Cerebellar cortex (tissue), 1 donor: ENCODE measurements at places on chromosomes 2 and 18.

GRCh38 chr18:33733376-33733775 is 155.4 kb downstream of the ASXL3 start:
- DNase-seq = no peak

GRCh38 chr2:26018184-26019055 is 15.5 kb upstream of the RAB10 start:
- DNase-seq = no peak

DNA sequence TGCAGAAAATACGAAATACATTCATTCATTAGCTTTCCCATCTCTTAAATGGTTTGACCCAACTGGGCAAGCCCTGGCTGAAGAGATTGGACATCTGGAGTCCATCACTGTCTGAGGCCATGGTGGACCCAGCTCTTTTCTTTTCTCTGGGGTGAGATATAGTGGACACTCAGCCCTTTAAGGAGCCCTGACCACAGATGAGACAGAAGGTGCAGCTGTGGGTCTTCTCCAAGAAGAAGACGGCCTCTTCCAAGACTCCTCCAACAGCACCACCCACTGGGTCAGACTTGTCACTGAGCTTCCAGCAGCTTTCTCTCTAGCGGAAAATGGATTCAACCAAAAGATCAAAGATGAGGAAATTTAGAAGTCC is 27.2 kb downstream of the TWIST2 start:
- no peak for DNase-seq

DNA sequence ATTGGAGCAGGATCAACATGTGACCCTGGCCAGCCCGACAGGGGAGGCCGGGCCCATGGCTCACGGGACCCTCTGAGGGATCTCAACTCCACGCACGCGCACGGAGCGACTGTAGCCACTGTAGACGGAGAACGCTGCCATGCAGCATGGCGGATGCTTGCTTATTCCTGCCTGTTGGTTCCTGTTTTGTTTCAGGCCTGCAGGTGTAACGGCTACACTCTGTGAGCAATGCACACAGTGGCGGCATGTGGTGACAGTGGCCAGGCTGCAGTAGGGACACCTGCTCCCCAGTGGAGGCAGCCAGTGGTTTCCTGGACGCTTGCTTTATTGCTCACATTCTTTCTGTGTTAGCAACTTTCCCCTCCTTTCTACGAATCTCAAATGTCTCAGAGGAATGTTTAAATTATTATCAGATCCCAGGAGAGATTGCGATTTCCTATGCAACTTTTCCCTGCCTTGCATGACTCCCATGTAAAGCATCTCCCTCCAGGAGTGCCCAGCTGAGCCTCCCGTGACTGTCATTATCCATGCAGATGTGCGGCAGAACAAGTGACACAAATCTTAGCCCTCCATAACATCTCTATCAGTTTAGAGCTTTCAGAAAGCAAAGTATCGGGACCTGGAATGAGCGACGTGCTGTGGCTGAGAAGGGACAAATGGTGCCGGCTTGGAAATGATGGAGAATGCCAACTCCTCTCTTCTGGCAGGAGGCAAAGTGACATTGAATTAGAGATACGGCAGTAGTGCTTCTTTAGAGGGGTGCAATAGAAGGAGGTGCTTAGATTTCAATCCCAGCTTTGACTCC is 209.7 kb downstream of the ASB1 start:
- DNase-seq = no peak

DNA sequence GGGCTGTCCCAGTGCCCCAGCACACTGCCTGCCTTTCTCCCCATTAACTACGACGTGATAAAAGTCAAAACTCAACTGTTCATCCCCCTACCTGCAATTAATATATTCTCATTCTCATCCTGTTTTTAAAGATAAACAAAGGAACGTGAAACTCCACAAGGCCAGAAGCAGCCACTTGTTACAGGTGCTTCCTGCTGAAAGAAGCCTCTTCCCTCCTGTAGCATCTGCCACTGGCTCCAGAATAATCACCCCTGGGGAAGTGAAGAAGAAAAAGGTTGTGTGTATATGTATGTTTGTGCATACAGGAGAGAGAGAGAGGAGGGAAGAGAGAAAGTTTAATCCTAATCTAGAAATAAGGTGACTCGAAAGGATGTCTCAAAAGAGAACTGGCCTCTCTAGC is 27.1 kb downstream of the KIAA2012 start:
- DNase-seq = no peak

GRCh38 chr2:15622614-15623480 is 31.2 kb downstream of the DDX1 start:
- no peak for DNase-seq

DNA sequence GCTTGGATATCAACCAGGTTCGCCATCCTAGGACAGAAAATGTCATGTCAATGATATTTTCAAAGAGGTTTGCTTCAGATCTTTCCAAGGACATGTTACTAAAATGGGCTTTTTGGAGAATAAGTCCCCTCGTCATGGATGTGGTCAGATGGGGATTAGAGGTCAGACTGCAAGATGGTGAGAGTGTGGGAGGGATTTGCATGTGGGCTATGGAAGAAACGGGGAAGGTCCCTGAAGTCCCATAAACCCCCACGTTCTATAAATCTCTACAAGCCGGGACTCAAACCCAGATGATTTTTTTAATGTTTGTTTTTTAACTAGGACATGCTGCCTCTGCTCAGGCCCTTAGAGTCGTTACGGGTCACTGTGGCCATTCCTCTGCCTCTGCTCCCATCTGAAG is 37.7 kb upstream of the IGFBP5 start:
- no peak for DNase-seq

GRCh38 chr2:144377914-144378313 is 142.0 kb downstream of the ZEB2 start:
- no peak for DNase-seq

GRCh38 chr2:239283961-239284795 is 116.6 kb downstream of the HDAC4 start:
- no peak for DNase-seq

DNA sequence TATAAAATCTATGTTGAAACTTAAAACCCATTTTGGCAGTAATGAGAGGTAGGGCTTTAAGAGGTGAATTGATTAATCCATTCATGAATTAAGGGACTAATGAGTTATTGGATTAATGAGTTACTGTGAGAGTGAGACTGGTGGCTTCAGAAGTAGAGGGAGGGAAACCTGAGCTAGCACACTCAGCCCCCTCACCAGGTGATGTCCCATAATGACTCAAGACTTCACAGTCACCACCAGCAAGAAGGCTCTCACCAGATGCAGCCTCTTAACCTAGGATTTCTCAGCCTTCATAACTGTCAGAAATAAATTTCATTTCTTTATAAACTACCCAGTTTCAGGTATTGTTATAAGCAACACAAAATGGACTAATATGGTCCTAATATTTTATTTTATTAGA is 621.7 kb upstream of the ACVR2A start:
- no peak for DNase-seq

- DNase-seq = peak; percentile 7
Measured at GRCh38 chr2:35454966-35455638, 900.5 kb upstream of the CRIM1 start.

DNA sequence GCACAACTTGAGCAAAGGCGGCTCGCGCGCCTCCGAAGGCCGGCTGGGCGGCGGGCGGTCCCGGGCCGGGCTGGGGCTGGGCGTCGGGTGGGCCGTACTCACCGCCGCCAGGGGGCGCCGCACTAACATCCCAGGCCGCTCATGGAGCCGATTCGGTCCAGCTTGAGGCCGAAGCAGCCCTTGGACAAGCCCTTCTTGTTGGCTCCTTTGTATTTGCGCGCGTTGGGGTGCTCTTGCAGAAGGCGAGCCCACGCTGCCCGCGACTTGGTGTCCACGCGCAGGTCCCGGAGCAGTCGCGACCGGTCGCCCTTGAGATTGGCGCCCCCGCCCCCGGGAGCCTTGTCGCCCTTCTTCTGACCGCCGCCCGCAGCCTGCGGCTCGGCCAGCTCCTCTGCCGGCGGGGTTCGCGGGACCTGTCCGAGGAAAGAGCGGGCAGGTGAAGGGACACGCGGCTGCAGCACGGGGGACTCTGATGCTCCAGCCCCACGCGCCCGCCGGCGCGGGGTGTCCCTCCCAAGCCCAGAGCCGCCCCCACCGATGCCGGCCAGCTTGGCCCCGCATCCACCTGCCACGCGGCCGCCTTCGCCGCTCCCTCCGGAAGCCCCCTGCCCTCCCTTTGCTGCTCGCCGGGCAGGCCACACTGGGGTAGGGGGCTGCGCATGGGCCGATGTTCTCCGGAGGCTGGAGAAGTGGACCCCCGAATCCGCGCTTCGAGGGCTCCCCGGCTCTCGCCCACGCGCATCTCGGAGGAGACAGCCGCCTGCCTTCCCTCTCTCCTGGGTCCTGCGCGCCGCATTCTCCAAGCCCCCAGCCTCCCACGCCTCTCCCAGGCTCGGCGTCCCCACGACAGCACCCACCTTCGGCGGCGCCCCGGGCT is 655 bp downstream of the NPPC start:
- DNase-seq = peak; percentile 75

DNA sequence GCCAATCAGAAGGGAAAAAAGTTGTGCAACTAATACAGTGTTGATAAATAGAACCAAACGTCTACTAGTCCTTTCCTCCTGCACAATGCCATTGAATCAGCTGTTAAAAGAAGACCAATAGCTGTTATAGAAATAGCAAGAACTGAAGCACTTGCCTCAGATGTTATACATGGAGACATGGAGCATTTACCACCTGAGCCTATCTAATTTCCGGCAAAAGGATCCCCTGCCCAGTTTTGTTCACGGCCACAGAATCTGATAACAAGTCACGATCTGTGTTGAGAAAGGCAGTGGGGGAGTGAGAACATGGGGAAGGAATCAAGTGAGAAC is 285.4 kb downstream of the ZEB2 start:
- DNase-seq = no peak

DNA sequence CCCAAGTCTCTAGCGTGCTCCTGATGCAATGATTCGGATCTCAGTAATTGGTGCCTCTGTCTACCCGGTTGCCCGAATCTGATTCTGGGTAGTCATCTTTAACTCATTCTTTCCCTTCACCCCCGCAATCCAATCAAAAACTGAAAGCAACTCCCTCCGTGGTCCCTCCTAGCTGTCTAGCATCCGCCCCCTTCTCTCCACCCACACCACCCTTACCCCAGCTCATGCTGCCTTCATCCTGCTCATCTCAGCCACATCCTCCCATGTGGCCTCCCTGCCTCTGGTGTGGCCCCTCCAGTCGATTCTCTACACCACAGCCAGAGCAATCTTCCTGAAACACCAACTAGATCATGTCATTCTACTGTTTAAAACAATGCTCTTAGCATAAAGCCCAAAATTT is 62.3 kb downstream of the TTC32 start:
- no peak for DNase-seq

DNA sequence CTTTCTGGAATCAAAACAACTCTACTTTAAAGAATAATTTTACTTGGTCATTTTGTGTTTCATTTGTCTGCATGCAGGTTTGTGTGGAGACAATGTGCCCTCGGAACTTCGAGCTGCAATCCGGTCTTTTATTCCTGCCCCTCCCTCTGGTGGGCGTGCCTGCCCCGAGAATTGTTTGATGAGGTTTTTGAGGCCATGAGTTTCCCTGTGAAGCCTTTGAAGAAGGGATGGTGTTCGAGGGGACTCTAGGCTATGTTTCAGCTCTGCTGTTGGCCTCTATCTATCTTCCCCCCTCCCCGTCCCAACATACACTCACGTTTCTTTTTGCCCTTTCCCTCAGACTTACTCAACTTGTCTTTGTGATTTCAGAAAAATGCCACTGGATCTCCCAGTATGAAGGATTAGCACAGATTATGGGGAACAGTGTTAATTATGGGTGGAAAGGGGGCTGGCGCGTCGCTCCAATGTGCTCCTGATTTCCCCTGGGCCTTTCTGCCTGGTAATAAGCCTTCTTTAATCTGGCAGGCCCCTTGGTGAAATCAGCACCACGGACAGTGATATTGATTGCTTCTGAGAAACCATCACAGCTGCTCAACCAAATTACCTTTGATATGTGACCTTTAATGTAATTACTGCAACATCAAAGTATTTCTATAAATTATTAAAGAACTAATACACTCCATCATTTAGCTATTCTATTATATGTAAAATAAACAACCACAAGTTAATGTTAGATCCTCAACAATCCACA is 82.2 kb downstream of the CELF4 start:
- DNase-seq = no peak

DNA sequence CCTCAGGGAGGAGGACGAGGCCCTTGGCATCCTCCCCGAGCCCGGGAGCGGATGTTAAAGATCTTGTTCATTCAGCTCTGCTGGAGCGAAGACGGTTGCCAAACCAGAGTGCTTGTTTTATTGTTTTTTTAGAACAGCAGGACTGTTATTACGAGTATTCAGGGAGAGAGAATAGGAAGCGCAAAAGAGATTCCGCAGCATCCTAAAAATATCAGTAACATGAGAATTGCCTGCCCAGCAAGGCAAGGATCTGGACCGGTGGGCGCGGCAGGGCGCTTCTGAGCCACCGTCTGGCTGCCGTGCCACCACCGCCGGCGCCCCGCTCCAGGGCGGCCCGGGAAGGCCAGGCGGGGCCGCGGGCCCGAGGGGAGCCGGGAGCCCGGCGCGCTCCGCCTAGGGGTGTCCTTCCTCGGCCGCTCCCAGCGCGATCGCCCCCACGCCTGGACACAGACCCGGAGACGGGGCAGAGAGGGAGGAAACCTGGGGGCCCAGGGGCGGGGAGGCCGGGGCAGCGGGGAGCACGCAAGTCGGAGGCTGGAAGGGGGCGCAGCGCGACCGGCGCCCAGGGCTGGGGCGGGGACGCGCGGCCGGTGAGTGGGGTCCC is 843 bp downstream of the CYS1 start:
- DNase-seq = no peak

DNA sequence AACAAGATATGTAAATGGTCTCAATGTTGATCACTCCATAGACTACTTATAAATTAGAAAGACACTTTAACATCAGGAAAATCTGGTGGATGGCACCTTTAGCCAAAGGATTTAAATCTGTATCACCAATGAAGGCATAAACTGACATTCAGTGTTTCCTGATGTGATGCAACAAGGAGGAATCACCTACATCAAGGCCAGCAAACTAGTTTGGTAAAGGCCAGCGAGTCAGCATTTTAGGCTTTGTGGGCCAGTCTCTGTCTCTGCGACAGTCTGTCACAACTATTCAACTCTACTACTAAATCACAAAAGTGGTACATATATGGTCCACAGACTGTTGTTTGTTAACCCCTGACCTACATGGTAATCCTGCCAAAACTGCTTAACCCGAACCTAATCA is 33.3 kb downstream of the C2orf76 start:
- no peak for DNase-seq

- DNase-seq = no peak
Measured at GRCh38 chr2:148877403-148877740, 2.3 kb downstream of the KIF5C start.

- peak; percentile 37 for DNase-seq
Measured at GRCh38 chr2:133240491-133241223, 327.6 kb downstream of the NCKAP5 start.
